ENCODE measurements at places on chromosomes 12 and 14. TPM values are rescaled to one million over a fixed set of nuclear protein-coding genes. Genes with fewer than 3 reads are reported as not detected.

Gene OTX2
- not detected for polyA plus RNA-seq

Gene RNF10
- polyA plus RNA-seq, result 154 TPM

Gene CLEC4A
- polyA plus RNA-seq, result 1.6 TPM

GRCh38 chr12:54358191-54358944 is 5.9 kb downstream of the GPR84 start:
- DNase-seq, result peak; percentile 3
